Stimulated activated CD8-positive, alpha-beta memory T cell treated with anti-CD3 and anti-CD28 coated beads, Interleukin-4, amount 100 ng/mL, for 4 hours (primary cell): ENCODE measurements at places on chromosomes 11 and 22.
A peak's percentile ranks its signal among the peaks of the same experiment; 100 is the strongest.

DNA sequence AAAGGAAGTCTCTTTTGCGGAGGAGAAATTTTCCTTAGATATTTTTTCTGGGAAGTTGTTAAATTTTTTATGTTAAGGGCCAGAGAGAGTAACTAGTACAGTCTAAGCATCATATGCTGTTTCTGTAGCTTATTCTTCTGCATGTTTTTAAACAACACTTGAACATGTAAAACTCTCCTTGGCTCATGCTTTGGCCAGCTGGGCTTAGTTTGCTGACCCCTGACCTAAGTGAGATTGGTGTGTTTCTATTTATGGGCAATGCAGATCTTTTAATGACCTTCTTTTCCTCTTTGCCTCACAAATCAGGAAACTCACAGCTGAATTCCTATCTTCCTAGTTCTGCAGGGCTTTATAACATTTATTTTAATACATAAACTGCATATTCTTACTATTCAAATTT is 942.5 kb downstream of the OPCML start:
- DNase-seq = no peak

DNA sequence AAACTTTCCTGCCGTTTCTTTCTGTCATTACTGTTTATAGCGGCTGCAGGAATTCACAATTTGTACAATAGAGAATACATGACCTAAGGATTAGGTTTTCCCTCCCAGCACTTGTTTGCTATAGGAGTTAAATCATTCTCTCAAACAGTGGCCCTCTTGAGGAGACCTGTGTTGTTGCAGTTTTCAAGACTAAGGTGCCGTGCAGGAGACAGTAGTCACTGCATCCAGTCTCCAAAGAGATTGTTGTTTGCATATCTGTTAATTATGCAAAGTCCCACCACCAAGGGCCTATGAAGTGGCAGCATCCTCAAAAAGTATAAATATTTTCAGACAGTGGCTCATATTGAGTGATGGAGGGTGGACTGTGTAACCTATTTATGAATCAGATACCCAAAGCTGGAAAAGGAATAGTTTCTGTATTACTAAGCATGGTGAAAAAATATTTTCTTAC is 2.3 kb downstream of the PRSS23 start:
- DNase-seq = no peak

- DNase-seq = peak; percentile 31
Measured at GRCh38 chr22:35023692-35024363, 42.1 kb upstream of the ISX start.

DNA sequence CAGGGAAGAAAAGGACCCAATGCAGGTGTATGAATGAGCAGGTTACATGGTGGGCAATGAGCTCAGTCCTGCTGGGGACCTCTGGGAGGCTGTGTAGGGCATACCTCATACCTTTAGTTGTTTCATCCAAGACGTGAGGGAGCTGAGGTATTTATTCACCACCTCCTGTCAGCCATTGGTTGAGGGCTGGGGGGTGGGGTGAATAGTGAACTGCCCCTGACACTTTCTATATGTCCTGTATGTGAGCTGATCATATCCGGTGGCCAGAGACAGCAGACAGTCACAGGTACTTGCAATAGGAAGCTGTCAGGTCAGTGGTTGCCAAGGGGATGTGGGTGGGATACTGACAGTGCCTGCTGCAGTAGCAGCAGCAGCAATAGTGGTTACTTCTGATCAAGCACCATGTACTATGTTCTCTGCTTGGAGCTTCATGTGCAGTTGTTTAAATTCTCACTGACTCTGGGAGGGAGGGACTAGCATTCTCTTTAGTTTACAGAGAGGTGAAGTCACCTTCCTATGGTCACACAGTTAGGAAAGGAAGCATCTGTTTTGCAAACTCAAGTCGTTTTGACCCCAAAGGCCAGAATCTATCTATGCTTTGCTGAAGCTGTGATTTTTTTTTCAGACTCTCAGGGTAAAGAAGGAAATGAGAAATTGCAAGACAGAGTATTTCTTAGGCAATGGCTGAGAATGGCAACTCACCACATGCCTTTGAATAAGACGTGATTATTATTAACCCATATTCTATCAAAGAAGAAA is 54.0 kb downstream of the MIAT start:
- no peak for DNase-seq

DNA sequence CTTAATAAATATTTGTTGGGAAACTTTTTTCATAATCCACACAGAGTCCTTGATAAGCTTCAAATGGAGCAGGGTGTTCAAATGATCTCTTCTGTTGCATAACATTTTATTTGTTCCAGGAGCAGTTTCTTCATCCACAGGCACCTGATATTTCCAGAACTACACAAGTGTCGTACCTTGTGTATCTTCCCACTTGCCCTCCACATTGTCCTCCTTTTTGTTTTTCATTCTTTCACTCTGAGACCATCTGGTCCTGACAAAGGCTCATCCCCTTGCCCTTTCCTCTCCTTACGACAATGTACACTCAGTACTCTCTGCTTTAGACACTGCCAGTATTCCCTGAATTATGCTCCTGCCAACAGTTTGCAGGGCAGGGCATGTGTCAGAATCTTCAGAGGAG is 5.2 kb upstream of the AMOTL1 start:
- no peak for DNase-seq

DNA sequence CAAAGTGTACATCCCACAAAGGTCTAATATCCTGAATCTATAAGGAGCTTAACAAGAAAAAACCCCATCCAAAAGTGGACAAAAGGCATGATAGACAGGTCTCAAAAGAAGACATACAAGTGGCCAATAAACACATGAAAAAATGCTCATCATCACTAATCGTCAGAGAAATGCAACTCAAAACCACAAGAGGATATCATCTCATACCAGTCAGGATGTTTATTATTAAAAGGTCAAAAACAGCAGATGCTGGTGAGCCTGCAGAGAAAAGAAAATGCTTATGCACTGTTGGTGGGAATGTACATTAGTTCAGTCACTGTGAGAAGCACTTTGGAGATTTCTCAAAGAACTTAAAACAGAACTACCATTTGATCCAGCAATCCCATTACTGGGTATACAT is 12.7 kb downstream of the LGALS12 start:
- DNase-seq = no peak
